Posterior vena cava (tissue), 2 donors: ENCODE measurements at places on chromosomes 7 and 10. TPM values are rescaled to one million over a fixed set of nuclear protein-coding genes. Genes with fewer than 3 reads are reported as not detected.

DNA sequence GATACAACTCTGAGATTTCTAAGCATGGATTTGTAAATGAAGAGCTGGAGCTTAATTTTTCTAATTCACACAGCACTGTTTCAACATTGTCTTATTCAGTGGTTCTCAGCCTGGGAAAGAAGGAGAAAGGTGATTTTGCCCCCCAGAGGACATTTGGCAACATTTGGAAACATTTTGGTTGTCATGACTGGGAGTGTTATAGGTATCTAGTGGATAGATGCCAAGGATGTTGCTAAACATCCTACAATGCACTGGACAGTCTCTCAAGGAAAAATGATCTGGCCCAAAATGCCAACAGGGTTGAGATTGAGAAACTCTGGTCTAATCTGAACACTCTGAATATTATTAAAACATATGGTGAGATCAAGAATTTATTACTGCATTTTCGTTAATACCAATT, 3.8 kb upstream of the CAV2 start:
- DNase-seq, result no peak

Gene ZNF488
- not detected for total RNA-seq

- DNase-seq, result no peak
Observed at GRCh38 chr7:7720193-7720592, 1.8 kb upstream of the RPA3 start.

DNA sequence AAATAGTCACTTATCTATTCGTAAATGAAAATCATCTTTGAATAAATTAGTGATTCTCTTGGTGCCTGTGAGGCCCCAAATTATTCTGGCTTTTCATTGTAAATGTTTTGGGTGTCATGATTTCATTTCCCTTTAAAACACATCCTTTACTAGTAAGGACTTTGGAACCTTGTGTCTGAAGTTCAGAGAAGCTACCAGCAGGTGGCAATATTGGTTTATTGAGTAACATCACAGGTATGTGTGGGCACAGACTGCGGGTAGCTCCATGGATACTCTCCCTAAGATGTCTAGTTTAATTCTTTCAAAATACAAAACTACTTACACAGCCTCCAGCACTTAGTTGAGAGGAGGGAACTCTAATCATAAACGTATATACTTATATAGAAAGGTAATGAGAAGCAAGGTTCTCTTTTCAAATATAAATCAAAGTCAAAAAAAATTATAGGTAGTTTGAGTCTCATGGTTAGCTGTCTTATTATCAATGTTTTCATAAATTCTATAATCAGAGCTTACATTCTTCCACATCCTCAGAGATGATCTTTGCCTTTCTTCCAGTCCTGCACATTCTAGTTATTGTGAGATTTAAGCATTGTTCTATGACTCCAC, 449.6 kb downstream of the GRM8 start:
- no peak for DNase-seq

- DNase-seq, result no peak
Observed at GRCh38 chr10:70809726-70810125, 6.0 kb upstream of the SGPL1 start.

Gene LLCFC1
- not detected for total RNA-seq

DNA sequence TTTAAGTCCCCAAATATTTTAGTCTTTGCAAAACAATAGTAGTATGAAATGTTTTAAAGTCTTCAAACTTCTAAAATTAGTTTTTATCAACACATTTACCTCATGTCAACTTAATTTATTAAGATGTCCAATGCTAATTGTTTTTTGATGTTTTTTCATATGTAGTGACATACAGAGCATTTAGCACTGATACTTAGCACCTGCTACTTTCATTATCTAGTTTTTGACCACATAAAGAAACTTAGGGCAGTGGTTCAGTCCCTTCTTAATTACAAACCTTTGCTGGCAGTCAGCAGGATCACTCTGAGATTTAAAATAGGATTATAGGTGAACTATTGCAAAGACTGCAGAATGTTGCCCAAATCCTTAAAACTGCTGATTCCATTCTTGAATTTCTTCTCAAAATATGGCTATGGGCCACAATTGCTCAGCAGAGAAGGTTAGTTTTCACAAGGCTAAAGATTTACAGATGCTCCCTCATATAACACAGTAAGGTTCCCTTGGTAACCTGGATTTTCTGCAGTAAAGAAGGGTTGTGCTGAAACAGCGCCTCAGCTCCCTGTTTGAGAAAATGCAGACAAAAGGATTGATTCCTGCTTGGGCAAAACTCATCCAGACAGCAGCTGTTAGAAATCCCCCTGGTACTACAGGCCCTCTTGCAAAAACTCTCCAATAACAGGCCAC, 3.4 kb downstream of the GPR85 start:
- no peak for DNase-seq

- DNase-seq, result no peak
Observed at GRCh38 chr10:61845950-61846268, 55.6 kb upstream of the ARID5B start.

Gene RBP4
- total RNA-seq, result 3.2 TPM

- no peak for DNase-seq
Observed at GRCh38 chr10:92395271-92395670, 104.3 kb downstream of the MARCHF5 start.

Gene PIK3AP1
- 5.8 TPM for total RNA-seq

DNA sequence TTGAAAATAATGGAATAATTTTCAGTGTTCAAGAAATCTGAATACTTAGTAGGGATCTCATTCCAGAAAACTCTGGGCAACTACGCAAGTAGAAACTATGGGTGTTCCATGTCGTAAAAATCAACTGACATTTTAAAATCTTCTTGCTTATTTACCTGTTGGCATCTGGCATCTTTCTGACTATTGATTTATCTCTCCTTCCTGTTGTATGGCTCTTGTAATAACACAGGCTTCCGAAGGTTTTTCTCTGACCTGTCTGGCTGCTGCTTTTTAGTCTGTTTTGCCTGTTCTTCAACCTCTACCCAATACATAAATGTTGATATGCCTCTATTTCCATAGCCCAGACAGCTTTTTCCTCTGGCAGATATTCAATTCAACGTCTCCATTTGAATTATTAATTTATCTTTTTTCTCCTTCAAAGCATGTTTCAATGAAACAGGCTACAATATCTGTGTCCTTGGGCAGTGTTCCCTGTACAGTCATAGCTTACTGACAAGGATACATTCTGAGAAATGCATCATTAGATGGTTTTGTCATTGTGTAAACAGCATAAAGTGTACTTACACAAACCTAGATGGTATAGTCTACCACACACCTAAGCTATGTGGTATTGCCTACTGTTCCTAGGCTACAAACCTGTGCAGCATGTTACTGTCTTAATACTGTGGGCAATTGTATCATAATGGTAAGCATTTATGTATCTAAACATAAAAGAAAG, 105.9 kb upstream of the ETV1 start:
- DNase-seq, result no peak

DNA sequence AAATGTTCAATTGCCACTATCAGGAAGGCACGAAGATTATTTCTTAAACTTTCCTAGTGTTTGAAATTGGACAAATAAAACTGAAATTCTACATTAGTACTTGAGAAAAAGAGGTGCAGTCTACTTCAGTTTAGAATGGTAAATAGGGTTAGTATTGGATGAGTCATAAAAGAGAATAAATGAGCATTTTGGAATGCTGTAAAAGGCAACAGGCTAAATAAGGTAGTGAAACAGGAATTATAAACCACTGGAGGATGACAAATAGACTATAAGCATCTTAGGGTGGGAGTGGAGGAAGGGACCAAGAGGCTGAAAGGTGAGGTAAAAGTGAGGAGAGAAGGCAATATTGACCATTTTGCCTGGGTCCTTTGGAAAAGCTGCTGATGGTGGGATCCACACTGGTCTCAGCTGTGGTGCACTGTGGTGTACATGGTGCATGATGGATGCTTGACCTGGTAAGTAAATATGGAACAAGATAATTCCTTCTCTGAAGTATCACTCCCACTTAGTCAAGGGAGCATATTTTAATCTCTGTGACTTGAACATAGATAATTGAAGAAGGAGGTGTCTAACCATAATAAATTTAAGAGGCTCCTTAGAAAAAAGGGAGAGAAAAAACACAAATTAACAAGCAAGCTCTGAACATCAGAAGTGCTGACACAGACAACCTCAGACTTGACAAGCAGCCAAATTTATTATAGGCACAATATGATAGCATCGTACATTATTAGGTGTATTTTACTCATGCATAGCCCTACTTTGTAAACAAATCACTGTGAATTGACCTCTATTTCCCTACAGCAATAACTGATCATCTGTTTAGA, 76.4 kb upstream of the SCIN start:
- no peak for DNase-seq

- no peak for DNase-seq
Observed at GRCh38 chr7:141541375-141541774, 9.8 kb upstream of the AGK start.

Gene FRMD4A
- total RNA-seq, result 37.8 TPM

DNA sequence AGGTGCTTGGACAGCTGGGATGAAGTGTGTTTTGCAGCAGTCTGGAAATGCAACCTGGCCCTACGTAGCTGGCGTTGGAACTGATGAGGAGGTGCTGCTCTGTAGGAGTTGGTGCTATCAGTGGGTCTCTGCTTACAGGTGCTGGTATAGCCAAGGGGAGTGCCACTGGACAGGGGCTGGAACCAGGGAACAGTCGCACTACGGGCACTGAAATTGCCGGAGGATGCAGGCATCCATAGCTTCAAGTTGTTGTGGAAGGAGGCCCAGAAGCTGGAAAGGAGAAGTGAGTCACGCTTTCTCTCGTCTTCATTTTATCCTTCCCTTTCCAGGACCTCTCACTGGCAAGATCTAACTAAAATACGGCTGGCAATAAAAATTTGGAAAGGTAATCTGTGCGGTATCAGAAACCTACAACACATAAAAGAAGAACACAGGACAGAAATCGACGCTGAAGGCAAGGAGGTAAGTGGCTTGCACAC, 25.8 kb downstream of the MACC1 start:
- no peak for DNase-seq

DNA sequence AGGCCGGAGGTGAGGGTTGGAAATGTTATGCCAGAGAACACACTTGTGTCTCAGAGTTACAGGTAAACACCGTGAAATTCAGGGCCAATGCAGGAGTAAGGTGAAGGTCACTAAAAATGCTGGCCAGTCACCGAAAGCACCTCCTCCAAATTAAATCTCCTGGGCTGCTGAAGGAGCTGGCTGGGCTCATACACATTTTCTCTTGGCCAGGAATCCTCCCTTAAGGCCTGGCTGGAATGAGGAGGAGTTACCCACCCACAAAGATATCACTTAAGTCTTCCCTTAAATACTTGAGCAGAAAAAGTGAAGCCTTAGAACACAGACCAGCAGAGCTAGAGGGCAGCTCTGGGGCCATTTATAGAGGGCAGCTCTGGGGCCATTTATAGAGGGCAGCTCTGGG, 46.3 kb downstream of the HTRA1 start:
- no peak for DNase-seq

- peak; percentile 92 for DNase-seq
Observed at GRCh38 chr10:72340510-72341261, 14.0 kb downstream of the DNAJB12 start.

Gene STYXL1
- 4.8 TPM for total RNA-seq

DNA sequence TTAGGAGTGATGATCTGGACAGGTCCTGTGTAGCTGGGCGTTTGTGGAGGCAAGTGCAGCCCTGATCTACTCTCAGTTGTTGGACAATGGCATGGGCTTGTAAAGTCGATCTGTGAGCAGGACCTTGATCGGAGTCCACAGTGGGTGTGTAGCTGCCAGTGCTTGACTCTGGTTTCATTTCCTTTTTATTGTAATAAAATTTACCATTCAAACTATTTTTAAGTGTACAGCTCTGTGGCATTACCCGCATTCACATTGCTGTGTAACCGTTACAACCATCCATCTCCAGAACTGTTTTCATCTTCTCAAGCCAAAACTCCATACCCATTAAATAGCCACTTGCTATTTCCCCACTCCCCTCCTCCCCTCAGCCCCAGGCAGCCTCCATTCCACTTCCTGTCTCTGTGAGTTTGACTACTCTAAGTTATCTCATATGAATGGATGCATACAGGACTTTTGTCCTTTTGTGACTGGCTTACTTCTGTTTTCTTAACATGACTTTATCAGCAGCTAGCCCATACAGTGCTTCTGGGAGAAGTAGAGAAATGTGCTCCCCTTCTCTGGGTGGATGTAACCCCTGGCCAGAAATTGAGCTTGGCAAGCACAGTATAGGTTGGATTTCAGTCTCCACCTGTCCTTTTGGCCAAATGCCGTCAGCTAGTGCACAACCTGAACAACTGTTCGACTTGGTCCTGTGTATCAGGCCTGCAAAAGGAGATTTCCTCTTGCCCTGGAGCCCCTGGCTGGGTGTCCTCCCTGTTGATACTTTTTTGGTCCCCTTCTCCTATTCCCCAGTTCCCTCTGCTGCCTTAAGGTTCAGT, 180.0 kb downstream of the LRMDA start:
- DNase-seq, result no peak
